DMS53 (cell line): ENCODE measurements at places on chromosomes 6 and 20.

GRCh38 chr6:170018422-170018935 is 267.1 kb downstream of the ERMARD start:
- DNase-seq: no peak

DNA sequence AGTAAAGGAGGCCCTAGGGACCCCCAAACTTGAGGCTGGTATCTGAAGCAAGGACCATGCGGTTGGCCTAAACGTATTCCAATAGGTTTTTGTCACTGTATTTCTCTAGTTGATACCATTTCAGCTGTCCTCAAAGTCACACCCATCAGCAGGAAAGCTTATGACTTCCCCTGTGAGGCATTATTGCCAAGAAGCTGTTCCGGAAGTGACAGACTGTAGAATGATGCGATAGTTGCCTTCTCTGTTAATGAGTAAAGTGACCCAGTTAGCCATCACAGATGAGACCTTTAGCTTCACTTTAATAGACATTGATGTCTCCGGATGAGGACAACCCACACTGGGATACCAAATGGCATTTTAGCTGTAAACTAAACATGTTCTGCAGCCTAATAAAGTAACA is 147.9 kb downstream of the RNGTT start:
- no peak for DNase-seq

GRCh38 chr20:3818155-3819151 is 1.9 kb upstream of the AP5S1 start:
- DNase-seq: peak; percentile 95

GRCh38 chr6:17101422-17102257 is at the start of gene STMND1:
Gene STMND1 (plus strand): TSS chr6:17102050. CDS start chr6:17102258, 208 bp downstream.
- peak; percentile 84 for DNase-seq

- no peak for DNase-seq
Measured at GRCh38 chr6:56349194-56349593, 101.8 kb upstream of the COL21A1 start.

- DNase-seq: peak; percentile 90
Measured at GRCh38 chr20:45833030-45833882, at the start of gene SNX21. Gene SNX21 (plus strand): TSS chr20:45833799. CDS start chr20:45833920, 121 bp downstream.
